ENCODE measurements at places on chromosomes 4 and X.

DNA sequence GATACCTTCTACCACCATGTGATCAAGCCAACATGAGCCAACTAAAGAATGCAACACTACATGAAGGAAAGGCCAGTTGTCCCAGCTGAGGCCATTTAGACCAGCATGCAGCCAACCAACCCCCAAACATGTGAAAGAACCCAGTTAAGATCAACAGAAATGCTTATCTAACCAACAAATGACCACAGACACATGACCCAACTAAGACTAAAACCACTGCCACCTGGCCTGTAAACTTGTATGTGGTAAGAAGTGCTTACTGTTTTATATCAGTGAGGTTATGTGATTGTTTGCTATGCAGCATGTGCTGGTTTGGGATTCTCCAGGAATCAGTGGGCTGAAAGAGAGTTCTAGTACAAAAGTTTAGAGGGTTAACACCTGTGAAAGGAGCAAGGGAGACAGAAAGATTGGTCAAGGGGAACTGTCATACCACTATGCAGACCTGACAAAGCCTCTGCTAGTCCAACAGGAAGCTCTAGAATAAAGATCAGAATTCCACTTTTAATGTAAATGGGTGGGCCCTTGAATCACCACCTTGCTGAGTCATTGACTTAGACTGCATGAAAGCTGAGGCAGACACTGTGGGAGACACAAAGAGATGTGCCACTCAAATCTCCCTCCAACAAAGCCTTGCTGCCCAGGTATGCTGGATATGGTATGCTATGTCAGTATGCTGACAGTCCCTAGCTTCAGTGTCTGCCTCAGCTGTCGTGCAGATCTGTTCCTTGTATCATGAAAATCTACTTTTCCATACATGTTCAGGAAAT, 6.1 kb upstream of the SH3D19 start:
- no peak for DNase-seq

GRCh38 chr4:32135642-32136041, 1415.5 kb downstream of the PCDH7 start:
- DNase-seq: no peak

DNA sequence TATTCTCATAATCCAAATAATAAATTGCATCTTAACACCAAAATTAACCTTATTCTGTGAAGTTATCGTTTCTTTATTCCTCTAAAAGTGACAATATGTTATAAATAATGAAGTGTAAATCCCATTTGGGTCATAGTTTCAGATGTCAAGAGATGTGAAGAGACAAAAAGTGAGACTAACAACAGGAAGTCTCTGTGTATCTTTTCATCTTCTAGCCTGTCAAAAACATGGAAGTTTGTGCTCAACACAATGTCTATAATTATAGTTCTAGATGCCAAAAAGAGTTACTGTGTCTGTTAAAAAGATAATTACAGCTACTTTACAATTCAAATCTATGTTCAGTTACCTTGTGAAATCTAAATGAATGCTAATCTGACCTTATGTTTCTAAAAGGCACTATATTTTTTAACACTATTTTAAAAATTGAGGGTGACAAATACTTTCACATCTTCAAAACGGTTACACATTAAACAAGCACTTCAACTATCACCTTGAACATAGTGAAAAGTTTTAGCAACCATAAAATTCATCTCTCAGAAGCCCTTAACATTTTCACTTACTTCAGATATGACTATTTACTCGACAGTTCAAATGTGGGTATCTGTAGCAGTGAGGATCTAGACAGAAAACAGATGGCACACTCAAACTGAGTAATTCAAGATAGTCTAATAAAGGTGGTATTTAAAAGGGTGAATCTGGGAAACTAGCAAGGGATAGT, 509.8 kb downstream of the ARAP2 start:
- no peak for DNase-seq

- no peak for DNase-seq
Measured at GRCh38 chr4:7699031-7699430, 240.6 kb downstream of the AFAP1 start.

DNA sequence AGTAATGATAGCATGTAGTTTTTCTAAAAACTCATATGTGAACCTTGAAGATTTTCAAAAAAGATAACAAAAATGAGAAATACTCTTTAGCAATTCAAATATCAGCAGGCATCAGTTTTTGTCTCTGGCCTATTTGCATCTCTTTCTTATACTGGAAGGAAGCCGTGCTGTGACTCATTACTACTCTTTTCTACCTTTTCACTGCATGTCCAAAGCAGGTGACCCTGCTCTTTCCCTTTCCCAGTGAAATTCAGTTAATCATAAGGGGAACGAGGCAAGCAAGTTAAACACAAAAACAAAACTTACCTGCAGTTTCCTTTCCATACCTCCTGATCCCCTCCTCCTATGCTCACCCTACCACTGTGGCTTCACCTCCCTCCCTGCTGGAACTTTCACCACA, 9.3 kb downstream of the SPATA4 start:
- no peak for DNase-seq

DNA sequence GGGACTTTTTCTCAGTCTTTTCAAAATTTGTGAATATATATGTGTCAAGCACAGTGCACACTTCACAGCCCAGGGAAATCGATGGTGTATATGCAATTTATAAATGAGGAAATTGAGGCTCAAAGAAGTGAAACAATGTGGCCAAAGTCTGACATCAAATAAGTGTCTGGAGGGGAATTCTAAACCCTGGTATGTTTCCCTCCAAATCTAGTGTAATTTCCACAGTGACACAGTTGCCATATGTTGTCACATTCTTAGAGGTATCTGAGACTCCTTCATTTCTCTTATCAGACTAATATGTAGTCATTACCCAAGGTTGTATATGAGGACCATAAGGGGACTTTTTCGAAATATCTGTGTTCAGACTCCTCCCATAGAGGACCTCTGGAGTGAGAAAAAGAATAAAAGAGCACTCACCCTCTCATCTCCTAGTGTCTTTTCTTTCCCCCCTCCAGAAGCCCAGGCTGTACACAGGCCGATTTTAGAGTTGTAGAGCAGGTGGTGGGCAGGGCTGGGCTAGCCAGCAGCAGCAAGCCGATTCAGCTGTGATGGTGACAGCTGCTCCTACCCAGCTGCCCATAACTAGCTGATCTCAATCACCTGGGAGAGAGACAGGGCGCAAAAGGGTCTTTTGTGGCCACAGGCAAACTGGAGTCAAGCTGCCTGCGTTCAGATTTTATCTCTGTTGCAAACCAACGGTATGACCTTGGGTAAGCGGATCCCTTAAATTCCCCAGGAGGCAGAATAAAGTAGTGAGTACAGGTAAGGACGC, 55.1 kb downstream of the CLCN5 start:
- peak; percentile 80 for DNase-seq

- DNase-seq: no peak
Measured at GRCh38 chr4:40489961-40490360, 139.7 kb downstream of the RBM47 start.

GRCh38 chr4:34516524-34516923, 1727.8 kb downstream of the ARAP2 start:
- no peak for DNase-seq

DNA sequence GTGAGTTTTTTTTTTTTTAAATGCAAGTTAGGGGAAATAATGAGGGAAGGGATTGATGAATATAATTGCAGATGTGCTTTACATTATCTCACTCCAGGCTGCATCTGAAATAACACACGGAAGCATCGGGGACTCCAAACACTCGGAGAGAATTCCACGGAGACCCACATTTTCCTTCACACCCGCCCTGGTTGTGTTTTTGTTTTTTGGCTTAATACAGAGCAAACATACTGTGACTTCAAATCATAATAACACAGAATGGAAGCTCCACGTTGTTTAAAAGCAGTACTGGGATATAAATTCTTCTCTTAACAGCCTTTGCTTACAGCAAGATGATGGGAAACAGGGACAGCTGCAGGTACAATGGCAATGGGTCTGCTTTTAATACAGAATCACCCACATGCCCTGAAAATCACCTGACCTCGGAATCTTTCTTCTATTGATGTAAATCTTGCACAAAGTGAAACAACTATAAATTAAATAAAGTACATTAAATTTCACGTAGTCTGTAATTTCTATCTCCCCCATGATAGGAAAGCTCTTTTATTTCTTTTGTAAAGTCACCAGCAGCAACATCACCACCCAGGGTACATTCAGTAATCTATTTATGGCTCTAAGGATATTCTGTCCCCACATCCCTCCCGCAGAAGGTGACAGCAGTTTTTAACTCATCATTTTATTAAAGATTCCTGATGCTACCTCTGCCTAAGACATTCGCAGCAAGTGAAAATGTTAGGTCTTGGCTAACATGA, 119.3 kb downstream of the ZNF827 start:
- DNase-seq: no peak

DNA sequence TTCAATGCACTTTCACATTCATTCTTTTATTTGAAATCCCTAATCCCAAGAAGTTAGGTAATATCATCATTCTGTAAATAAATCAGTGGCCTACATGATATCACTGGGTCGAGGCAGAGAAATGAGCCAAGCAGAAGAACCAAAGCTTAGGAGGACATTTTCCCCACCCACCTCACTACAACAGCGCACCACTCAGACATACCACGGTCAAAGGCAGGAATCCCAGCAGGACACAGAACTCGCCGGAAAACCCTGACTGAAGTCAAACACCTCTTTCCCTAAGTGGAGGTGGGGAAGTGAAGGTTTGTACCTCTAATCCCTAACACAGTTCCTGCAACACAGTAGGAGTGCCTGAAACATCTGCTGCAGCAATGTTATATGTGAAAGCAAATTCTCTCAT, 21.5 kb downstream of the RELL1 start:
- no peak for DNase-seq

- DNase-seq: no peak
Measured at GRCh38 chr4:174520660-174521059, 1.6 kb downstream of the HPGD start.

DNA sequence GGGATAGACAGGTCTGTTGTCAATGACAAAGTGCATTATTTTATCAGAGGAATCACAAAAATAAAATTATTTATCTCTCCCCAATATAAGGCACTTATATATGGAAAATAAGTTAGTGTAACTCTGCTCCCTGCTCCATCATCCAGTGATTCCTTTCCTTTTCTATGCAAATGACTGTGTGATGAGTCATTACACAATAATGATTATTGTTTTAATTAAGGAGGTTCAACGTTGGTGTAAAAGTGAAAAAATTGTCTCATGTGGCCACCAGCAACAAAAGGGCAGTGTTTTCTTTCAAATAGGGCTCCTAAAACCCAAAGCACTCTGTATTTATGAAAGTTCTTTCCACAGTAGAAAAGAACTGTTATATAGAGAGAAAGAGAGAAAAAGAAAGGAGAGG, 16.7 kb downstream of the SLC7A11 start:
- DNase-seq: no peak

DNA sequence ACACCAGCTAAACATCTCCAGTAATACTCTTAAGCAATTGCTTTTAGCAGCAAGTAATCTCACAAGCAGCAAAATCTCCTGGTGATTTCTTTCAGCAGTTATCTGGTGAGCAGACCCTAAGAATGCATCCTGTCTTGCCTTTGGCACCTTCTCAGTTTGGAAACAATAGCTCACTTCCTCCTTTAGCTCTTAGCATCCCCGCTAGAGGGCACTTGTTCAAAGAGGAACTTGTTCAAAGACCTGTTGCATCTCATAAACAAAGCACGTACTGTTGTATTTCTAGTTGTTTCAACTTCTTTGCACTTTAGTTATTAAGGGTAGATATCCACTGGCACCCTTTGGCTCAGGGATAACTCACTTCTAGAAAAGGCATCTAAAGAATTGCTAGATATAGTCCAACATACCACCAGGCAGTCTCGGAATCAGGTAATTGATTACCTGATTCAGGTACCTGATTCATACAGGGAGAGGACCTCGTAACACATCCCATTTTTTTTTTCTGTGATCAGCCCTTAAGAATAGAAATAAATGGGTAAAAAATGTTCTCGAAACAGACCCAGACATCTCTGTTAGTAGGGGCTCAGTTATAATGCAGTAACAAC, 81.9 kb upstream of the QRFPR start:
- peak; percentile 71 for DNase-seq

GRCh38 chr4:118745357-118745756, 60.2 kb downstream of the METTL14 start:
- no peak for DNase-seq

- peak; percentile 78 for DNase-seq
Measured at GRCh38 chr4:98929341-98930267, 671 bp upstream of the EIF4E start.

DNA sequence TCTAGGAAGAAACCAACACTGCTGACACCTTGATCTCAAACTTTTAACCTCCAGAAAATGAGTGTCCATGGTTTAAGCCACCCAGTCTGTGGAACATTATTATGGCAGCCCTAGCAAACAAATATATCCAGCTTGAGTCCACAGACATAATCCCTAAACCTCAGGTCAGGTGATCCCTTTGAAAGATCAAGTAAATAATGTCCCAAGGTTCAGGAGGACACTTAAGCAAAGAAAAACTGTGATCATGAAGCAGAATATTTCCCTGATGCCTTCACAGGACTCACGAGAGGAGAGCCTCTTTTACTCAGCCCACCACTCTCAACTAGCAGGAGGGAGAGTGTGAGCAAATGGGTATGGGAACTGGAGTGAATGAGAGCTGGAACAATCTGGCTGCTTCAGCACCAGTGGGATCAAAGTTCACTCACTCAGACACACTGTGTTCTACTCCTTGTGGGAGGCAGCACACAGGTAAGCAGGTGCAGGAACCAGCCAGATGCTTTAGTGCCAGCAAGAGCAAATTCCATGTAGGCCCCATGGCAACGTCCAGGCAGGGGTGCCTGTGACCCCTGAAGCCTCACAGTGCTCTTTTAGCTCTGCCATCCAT, 608.4 kb downstream of the RAB28 start:
- no peak for DNase-seq

DNA sequence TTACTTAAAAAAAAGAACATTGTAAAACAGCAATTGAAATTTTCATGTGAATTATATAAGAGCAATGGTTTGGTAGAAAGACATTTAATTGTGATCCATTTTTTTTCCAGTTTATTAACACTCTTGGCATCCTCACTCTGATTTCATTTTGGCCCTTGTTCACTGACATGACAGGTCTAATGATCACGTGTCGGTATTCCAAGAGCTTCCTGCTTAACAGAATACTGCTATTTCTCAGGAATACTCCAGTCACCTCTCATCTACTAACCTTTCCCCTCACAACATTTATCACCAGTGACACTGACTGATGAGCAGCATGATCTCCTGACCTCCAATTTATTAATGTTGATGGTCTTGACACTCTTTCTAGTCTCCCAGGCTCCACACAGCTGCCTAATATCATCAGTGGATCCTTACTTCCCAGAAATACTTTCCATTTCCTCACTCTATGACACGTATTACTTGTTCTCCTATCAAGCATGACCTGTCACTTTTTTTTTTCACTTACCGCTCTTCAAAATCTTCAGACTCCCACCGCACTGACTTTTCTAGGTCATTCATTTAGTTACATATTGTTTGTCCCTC, 847.8 kb upstream of the SLIT2 start:
- no peak for DNase-seq

GRCh38 chr4:82467471-82467870, 37.1 kb downstream of the ENOPH1 start:
- DNase-seq: no peak

Measured in WERI-Rb-1 (cell line).